ENCODE measurements at places on chromosomes 4 and X. TPM values are rescaled to one million over a fixed set of nuclear protein-coding genes. Genes with fewer than 3 reads are reported as not detected.

DNA sequence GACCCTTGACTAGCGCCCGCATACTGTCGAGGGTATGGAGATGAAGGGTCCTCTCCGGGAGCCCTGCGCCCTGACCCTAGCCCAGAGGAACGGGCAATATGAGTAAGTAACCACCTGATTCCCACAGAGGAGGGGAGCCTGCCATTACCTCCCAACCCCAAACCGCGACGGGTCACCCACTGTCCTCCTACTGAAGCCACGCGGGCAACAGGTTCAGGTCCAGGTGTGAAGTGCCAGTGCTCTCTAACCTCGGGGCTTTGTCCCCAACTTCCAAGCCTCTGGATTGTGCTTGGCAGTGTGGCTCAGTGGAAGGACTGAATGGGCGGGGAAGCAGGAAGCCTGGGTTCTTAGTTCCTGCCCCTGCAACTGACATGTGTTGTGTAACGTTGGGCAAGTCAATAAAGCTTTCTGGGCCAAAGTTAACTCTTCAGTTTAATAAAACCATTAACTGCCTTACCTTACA is 694 bp downstream of the OCRL start:
- no peak for DNase-seq

DNA sequence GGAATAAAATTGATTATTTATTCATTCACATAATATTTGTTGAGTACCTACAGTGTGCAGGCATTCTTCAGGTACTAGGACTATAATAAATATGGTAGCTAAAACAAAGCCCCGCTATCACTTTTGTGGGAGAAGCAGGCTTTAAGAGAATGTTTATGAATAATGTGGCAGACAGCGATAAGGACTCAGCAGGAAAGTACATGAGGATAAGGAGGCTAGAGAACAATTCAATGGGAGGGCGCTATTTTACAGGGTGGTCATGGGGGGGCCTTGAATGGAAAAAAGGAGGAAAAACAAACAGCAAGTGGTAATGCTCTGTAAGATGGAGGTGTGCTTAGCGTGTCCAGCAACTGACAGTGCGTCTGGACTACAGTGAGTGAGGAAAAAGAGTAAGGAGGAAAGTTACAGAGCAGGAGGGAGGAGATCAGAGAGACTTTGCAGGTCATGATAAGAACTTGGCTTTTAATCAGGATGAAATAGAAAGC is 264.2 kb upstream of the ETNPPL start:
- no peak for DNase-seq

- no peak for DNase-seq
These were observed 111.9 kb upstream of the PCDH18 start for GRCh38 chr4:137644201-137644600.

Gene SMIM14
- total RNA-seq, result 15.5 TPM

DNA sequence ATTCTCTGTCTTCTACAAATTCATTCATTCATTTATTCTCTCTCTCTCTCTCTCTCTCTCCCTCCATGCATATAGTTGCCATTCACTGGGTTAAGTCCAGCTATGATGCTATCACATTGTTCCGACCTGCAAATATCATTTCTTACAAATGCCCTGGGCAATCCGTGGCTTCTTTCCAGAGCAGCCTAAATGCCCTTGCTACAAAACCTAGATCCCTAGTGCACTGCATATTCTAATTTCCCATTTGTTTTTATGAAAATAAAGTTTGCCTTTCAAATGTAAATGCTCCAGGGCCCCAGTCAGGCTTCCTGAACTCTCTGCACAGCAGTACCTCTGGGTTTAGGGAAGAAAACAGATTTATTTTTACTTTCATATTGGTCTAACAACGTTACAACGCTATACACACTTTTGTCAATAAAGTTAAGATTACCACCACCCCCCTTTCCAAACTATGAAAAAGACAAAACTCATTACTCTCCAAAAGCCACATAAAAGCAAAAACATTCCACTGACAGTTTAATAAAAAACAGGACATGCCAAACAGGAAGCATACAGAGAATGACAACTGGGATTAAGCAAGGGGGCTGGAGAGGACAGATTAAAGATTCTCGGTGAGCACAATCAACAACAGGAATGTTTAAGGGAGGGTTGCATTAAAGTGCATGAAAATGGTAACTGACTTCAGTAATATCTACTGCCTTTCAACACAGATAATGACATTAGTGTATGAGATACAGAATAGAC is 104.3 kb downstream of the USP46 start:
- no peak for DNase-seq

DNA sequence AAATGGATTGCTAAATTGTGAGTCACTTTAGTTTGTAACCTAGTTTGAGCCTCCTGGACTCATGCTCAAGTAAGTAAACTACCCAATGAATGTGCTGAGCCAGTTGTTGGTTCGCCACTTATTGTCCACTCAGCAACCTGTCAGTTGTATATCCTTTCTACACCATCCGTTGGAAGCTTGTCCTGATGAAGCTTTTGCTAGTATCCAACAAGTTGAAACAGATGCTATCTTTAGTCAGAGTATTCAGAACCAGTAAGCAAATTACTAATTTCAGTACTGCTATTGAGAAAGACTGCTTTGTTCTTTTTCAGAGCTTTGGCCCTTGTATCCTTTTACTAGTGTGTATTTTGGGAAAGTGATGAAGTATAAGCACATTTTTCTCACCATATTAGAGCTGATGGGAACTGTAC is 4.3 kb upstream of the NAA15 start:
- DNase-seq, result no peak

GRCh38 chr4:108885211-108885610 is 122.4 kb upstream of the ETNPPL start:
- DNase-seq, result no peak

DNA sequence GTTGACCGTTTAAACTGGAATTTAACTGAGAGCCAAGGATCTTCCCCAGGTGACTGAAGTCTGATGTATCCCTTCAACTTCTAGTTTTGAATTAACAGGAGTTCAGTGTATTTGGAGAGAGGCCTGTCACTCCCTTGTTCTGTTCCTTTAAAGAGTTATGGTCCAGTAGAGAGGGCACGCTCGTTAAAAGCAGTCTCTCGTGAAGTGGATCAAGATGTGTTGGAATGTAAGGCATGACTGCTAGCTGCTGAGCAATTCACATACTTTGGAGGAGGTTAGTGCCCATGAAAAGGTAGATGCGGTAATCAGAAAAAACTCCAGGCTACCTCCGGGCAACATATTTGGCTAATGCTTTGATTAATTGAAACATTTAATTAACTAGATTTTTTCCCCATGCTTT is 65.7 kb downstream of the SHROOM2 start:
- no peak for DNase-seq

Gene DKC1
- 60.0 TPM for total RNA-seq

GRCh38 chrX:130851569-130851968 is 51.4 kb downstream of the ENOX2 start:
- DNase-seq, result no peak

- no peak for DNase-seq
These were observed 30.2 kb upstream of the TMEM184C start for GRCh38 chr4:147587041-147587440.

DNA sequence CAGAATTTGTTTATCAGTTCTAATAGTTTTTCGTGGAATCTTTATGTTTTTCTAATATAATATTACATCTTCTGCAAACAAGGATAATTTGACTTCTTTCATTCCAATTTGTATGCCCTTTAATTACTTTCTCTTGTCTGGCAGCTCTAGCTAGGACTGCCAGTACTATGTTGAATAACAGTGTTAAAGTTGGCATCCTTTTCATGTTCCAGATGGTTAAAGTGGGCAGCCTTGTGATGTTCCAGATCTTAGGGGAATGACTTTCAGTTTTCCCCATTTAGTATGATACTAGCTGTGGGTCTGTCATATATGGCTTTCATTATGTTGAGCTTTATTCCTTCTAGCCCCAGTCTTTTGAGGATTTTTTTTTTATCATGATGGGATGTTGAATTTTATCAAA is 220.6 kb upstream of the WDFY3 start:
- DNase-seq, result no peak

DNA sequence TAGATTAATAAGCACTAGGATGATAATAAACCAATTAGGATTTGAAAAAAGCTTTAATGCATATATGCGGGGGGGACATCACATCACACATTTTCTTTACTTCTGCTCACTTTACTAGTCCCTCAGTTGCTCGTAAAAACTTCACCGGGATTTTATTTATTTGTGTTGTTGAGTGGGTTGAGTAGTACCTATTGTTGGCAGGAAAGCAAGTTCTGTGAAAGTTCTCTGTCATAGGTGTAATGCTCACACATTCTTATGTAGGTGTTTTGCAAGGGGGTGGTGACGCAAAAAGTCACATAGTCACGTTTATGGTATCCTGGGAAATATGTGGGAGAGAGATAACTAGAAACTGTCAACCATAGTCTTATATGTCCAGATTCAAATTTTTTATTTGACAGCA is 65.3 kb downstream of the PDLIM5 start:
- DNase-seq, result no peak

DNA sequence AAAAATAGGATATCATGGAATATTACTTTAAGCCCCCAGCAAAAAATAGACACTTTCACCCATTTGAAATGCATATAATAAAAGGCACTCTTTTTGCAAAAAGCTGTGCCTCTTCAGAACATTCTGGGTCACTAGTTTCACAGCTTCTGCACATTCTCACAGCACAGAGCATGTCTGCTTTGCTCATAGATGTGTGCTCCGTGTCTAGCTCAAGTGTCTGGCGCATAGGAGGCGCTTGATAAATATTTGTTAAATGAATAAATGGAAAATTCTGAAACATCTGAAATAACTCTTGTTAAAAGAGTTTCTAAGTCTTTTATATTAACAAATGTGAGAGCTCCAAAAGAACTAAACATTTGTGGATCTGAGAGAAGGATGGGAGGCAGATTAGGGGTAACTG is 275.2 kb downstream of the PTTG2 start:
- DNase-seq, result no peak

- DNase-seq, result no peak
These were observed 1673.8 kb upstream of the AGA start for GRCh38 chr4:179116011-179116410.

DNA sequence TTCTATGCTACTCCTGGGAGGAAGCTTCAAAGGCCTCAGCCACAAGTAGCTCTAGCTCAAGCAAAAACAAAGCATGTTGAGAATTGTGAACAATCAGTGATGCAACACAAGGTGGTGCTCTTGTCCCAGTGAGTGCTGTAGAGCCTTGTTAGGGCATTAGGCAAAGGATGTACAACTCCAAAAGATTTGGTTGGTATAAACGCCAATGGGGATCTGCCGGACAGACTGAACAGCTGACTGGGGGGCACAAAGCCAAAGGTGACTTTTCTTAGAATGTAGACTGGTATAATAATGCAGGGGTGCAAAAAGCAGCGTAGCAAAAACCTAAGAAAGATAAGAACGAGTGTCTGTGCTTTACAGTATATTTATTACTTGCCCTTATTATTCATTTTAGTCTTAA is 62.6 kb upstream of the ALB start:
- no peak for DNase-seq

DNA sequence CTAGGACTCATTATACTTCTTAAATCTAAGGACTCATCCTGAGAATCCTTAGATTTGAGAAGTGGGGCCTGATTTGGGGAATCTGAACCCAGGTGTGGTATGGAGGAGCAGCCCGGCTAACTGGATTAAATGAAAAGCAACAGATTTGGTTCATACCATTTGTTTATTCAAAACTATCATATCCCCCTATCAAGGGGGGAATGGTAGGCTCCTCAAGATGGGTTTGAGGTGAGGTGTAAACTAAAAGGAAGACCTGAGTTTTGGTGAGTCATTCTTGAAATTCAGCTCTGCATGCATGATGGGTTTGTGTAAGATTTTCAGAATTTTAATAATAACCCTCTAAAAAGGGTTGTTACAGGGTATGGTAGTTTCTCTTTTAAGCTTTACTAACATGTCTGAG is 53.4 kb downstream of the CASP6 start:
- DNase-seq, result no peak

Gene CPZ
- total RNA-seq, result not detected

GRCh38 chrX:140715787-140716186 is 6.2 kb downstream of the LINC00632 start:
- DNase-seq, result no peak

GRCh38 chr4:153472122-153473037 is 6.2 kb downstream of the TMEM131L start:
- DNase-seq, result no peak

Gene PLXNB3
- not detected for total RNA-seq

Gene ETNPPL
- not detected for total RNA-seq

Gene MAGEA2B
- not detected for total RNA-seq

GRCh38 chr4:38184404-38184803 is 224.2 kb downstream of the PTTG2 start:
- no peak for DNase-seq

DNA sequence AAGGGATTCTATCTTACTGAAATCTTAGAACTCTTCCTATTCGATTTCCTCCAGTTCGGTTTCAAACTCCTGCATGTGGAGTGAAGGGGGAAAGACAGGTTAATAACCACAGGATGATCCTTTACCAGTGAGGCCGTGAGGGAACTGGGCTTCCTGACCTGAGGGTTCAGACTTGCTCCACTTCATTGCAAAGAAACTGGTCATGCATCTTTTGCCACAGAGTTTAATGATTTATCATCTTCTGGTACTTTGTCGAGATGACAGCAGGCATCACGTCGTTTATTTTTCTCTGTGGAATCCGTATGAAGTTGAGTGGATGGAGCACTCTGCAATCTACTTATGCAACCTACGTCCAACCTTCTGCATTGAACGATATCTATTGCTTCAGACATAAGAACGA is 145.9 kb upstream of the NLGN4X start:
- no peak for DNase-seq

- no peak for DNase-seq
These were observed 1456.9 kb downstream of the TECRL start for GRCh38 chr4:62952366-62952765.

GRCh38 chr4:132218406-132218805 is 930.7 kb upstream of the PCDH10 start:
- DNase-seq, result no peak

Gene ATP1B4
- not detected for total RNA-seq

DNA sequence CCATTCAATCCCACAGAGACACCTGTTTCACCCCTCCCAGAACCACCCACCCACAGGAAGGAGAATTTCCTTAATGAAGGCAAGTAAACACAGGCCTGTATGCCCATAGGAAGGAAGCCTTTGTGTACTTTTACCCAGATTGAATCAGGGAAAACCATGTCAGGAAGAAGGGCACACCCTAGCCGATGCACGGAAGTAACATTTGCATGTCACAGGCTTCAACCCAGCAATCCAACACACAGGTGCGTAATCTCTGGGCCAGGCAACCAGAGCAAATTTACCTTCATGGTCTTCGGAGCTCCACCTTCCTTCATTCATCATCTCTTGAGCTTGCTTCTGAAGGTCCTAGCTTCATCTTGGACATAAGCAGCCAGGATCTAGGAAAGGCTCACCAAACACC is 206.3 kb downstream of the SHROOM3 start:
- no peak for DNase-seq

DNA sequence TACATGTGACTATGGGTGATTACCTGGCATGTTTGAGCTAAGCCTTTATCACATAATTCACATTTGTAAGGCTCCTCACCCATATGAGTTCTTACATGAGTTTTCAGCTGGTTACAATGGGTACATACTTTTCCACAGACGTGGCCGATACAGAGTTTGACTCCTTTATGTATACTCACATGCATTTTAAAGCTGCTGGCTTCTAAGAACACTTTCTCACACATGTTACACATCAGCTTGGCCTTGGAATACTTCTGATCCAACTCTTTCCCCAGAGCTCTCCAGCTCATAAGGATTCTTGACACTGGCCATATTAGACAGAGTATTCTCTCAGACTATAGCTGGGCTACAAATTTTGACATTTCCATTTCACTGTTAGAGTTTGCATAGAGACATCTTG is 66.3 kb downstream of the TAB3 start:
- no peak for DNase-seq
